ENCODE measurements at places on chromosomes 12 and 14.

DNA sequence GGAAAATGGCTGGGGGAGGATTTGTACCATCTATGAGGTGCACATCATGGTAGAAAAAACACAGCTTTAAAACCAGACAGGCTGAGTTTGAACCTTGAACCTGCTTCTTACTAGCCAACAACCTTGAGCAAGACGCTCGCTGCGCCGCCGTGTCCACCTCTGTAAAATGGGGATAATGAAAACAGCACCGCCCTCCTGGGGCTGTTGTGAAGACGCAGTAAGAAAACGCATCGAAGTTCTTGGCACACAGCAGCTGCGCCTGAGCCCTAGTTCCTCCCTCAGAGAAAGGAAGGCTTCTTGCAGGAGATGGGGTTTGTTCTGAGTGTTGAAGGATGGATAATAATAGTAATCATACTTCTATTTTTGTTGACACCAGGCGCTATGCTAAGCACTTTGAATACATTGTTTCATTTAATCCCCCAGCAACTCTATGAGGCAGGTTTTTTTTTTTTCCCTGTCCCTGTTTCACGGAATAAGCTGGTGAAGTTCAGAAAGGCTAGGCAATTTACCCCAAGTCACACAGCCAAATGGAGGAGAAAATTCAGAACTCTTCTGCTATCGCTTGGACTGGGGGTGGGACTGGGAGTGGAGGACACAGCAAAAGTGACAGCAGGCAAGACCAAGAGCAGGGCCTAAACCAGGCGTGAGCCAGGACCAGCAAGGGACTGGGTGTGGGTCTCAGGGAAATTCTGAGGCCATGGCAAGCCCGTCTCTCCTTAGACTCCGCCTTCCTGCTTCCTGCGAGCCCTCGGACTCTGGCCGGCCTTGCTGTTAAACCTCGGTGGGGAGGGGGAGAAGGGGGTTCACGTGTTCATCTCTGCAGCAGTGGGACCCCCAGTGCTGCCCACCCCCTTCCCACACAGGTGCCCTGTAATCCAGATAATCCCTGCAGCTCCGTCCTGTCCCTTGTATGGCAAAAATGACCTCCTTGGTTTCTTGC is 97.5 kb downstream of the LRRC74A start:
- no peak for DNase-seq

DNA sequence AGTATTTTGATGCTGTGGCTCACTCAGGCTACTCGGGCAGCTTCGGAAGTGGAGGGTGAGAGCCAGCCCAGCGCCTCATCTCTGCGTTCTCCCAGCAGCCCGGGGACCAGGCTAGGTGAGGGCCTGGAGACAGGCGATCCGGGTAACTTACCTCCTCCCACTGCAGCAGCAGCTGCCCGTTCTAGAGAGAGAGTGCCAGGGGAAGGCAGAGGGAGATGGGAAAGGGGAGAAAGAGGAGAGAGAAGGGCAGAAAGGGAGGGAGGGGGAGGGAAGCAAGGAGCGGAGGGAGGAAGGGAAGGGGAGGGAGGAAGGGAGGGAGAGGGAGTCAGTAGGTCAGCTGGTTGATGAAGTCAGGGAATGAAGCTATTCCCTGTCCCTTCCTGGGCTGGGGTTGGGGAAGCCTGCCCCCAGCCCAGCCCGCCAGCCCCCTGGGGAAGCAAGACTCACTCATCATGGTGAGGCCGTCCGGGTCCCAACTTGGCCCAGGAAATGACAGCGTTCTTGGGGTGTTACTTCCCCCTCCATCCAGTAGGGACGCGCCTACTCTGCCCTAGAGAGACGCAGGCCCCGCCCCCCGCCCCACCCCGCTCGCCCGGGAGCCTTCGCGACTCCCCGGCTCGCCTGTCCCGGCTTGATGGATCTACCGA is at the start of gene IFI27L2:
IFI27L2 (minus strand) TSS at position 494 of the 647 bp plus-strand sequence; CDS start at position 454, 40 bp downstream.
- no peak for DNase-seq

GRCh38 chr12:42283739-42284138 is 42.2 kb downstream of the ZCRB1 start:
- no peak for DNase-seq

DNA sequence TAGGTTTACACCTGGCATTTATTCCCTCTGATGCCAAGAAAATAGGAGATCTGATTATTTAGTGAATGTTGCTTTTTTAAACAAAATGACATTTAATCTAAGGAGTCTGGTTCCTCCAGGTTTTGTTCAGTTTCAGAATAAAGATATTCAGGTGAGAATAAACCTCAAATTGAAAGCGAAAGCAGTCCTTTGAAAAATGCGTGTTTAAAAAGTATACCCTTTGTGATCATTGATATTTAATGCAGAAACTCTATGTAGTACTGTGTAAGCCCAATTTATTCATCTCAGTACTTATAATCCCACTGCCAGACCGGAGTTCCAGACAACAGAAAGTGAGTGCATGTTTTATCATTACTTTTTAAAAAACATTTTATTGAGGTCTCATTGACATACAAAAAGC is 210.2 kb downstream of the KCNC2 start:
- no peak for DNase-seq

GRCh38 chr12:63944586-63945228 is 100.2 kb downstream of the SRGAP1 start:
- no peak for DNase-seq

GRCh38 chr14:101731187-101732080 is 30.1 kb upstream of the PPP2R5C start:
- peak; percentile 63 for DNase-seq

DNA sequence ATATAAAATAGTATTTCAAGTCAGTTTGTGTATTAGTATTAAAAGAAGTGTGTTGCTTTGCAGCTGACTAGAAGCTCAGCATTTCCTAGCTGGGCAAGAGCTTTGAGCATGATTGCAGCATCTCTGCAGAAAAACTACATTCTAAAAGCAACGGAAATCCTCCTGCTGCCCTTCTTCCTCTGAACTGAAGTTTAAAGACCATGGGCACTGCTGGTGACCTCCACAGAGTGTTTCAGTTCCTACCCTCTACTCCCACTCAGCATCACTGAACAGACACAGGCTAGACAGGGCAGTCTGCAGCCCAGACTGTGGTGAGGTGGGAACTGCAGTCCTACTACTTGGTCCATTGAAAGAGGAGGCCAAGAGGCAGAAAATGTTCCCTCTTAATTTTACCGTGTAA is 59.0 kb downstream of the FAR2 start:
- no peak for DNase-seq

DNA sequence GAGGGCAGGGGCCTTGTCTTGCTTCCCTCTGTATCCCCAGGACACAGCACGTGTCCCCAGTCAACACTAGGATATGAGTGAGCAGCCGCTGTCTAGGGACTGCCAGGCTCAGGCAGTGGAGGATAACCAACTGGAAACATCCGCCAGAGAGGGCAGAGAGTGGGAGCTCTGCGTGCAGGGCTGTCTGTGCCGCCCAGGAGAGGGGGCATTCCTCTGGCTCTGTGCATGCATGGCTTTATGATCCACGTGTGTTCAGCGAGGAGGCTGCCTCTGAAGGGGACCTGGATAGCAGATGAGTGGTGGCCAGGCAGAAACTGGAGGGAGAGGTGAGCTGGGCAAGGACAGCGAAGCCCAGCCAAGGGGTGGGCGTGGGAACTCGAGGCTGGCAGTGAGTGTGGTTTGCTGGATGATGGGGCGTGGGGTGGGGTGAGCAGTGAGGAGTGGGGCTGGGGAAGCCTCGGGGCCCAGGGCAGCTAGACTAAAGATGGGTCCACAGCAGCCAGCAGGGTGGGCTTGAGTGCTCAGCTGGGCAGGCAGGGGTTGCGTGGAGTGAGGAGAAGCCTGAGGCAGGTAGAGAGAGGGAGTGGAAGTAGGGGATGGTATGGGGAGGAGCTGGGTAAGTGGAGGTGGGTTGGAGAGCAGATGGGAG is 72.9 kb downstream of the PRIMA1 start:
- no peak for DNase-seq

DNA sequence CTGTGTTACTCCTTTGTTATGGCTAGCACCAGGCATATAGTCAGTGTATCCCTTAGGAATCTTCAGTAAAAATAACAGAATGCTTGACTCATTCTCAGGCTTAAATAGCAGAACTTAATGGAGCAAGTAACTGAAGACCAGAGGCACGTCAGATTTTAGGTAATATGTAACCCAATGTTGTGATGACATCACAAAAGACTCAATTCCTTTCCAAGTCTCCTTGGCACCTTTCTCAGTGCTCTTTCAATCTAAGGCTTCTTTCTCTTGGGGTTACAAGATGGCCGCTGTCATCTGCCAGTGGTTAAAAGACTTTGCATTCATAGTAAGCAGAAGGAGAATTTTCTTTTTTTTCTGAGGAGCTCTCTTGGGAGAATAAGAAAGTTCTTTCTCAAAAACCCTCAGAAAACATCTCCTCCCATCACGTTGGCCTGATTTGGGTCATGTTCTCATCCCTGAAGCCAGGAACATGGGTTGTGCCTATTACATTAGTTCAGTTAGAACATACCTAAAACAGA is 33.4 kb upstream of the DCN start:
- no peak for DNase-seq

GRCh38 chr12:2795291-2796186 is 769 bp downstream of the FKBP4 start:
- DNase-seq, result peak; percentile 63

GRCh38 chr14:104332634-104333270 is 194.4 kb downstream of the KIF26A start:
- no peak for DNase-seq

DNA sequence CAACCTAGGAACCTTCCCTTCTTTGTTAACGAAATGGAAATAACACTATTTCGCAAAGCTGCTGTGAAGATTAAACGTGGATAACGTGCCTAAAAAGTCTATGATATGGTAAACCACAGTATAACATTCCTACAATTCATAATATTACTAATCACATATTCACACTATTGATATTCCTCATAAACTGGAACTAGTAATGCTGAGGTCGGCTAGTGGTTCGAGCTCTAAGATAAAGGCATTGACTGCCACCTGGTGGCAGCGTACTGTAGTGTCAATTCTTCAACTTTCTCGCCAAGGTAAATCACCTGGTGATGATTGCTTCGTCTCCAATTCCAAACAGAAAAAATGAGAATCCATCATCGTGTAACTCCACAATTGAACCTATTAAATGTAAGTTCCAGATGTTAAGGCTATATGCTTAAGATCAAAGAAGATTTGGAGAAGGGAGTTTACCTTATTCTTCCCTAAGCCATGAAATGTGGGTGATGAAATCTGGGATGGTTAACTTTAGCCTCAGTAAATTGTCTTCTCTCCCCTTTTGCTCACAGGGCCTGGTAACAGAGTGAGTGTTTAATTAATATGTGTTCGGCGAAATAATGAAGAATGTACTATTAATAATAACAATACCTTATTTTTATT is 197.5 kb upstream of the TMEM132C start:
- DNase-seq, result no peak

DNA sequence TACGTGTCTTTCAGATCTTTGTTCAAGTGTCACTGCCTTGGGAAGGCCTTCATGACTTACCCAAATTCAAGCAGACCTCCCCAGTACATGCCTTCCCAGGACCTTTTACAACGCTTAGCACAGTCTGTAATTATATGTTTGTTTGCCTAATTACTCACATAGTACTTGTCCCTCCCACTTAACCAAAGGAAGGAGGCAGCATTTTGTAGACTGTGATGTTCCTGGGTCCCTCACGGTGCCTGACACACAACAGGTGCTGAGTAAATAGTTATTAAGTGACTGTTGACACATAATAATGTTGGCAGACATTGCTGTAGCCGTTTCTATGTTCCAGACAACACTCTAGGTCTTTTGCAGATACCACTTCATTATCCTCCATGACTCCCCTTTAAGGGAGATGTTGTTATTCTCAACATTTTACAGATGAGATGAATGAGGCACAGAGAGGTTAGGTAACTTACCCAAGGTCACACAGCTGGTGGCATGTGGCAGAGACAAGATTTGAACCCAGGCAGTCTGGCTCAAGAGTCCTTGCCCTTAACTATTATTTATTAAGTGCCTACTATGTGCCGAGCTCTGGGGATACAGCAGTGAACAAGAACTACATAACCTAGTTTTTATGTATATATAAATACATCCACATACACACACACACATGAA is 130.7 kb downstream of the PHETA1 start:
- no peak for DNase-seq

GRCh38 chr12:6752921-6753771 is at the start of gene MLF2:
TSS of gene MLF2 (minus strand) at chr12:6753141. CDS start at chr12:6752334, 807 bp downstream.
- DNase-seq, result peak; percentile 95

DNA sequence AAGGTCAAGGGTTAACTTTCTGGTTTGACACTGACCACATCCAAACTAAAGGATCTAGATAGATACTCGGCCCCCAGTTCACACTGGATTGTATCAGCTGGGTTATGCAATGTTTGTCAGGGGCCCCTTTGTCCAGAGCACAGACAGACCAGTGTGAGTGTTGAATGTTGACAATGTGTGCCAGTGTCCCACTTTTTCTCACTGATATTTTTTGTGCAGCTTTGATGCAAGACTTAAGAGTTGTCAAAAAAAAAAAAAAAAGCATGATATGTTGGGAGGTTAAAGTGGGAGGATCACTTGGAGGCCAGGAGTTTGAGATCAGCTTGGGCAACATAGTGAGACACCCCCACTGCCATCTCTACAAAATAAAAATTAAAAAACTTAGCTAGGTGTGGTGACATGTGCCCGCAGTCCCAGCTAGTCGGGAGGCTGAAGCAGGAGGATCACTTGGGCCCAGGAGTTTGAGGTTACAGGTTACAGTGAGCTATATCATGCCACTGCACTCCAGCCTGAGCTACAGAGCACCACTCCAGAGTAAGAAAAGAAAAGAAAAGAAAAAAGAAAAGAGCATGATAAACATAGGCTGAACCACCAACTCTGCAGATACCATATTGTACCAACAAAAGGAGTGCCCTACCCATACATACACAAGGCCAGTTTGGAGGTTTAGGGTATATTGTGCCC is 97.5 kb downstream of the LGR5 start:
- no peak for DNase-seq

- no peak for DNase-seq
These were observed 180.9 kb downstream of the CHST11 start for GRCh38 chr12:104637604-104638003.

- no peak for DNase-seq
These were observed 3.8 kb downstream of the FOXJ2 start for GRCh38 chr12:8036346-8036745.

- no peak for DNase-seq
These were observed 172.2 kb upstream of the DDHD1 start for GRCh38 chr14:53325176-53325806.

- DNase-seq, result no peak
These were observed 122.5 kb downstream of the SCARB1 start for GRCh38 chr12:124741211-124741610.

DNA sequence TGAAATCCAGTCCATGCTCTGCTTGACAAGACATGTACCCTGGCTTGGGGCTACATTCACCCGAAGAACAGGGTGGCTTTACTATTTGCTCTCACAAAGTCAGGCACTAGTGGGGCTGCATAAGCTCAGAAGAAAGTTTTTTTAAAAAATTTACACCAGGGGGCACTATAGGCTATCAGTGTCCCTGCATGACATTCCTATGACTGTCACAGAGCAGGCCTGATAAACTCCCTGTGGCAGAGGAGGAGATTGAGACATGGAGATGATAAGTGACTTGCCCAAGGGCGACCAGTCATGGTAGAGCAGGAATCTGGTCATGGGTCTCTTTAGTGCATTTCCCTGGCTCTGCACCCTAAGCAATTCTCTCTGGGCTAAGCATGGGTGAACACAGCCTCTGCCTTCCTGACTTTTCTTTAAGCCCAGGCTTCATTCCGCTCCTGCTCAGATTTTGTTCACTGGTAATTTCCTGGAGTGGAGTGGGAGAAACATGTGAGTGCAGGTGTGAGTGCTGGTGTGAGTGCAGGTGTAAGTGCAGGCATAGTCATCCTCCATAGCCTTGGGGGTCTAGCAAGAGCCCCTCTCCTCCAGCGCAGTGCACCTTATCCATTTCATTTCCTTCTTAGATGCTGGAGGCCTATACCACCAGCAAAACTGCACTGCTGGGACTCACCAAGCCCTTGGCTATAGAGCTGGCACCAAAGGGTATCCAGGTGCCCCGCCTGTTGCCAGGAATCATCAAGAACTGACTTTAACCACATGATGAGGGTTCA is 91.6 kb downstream of the DHRS2 start:
- DNase-seq, result no peak
